ENCODE measurements at places on chromosomes 12 and 14.

- peak; percentile 51 for DNase-seq
Measured at GRCh38 chr12:19288603-19289244, 150.6 kb upstream of the AEBP2 start.

GRCh38 chr12:131100031-131100674 lies 146.4 kb downstream of the ADGRD1 start:
- DNase-seq, result no peak

- DNase-seq, result no peak
Measured at GRCh38 chr14:102951034-102951433, 28.6 kb downstream of the AMN start.

DNA sequence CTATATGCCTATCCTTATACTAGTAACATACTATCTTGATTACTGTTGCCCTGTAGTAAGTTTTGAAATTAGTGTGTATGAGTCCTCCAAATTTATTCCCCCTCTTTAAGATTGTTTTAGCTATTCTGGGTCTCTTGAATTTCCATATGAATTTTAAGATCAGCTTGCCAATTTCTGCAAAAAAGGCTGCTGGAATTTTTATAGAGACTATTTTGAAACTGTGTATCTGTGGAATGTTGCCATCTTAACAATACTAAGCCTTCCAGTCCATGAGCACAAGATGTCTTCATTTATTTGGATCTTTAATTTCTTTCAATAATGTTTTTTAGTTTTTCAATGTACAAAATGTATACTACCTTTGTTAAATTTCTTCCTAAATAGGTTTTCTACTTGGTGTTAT lies 79.8 kb upstream of the ETV6 start:
- DNase-seq, result no peak

GRCh38 chr12:29552324-29552927 lies 54.9 kb upstream of the OVCH1 start:
- peak; percentile 72 for DNase-seq

GRCh38 chr12:91105807-91106206 lies 5.5 kb downstream of the LUM start:
- DNase-seq, result no peak

- no peak for DNase-seq
Measured at GRCh38 chr12:84994426-84994825, 41.7 kb downstream of the TSPAN19 start.

- no peak for DNase-seq
Measured at GRCh38 chr12:81340910-81341309, 263.0 kb downstream of the ACSS3 start.

GRCh38 chr12:18443768-18444437 lies 182.6 kb downstream of the PIK3C2G start:
- DNase-seq, result no peak

GRCh38 chr14:101418601-101419000 lies 142.7 kb upstream of the DIO3 start:
- DNase-seq, result no peak

DNA sequence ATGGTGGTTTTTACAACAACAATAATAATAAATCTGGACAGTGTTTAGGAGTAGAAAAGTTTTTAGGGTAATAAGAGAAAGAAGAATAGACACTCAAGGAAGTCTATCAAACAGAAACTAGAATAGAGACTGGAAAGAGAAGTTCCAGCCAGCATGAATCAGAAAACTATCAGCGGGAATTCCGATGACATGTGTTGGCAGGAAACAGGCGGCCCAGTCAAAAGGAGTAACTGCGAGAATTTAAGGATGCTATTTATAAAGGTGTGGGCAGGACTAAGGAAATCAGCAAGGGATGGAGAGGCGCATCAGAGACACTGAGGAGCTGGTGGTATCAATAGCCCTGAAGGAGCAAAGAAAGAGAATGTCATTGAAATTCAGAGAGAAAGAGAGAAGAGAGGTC lies 89.9 kb downstream of the TBX5 start:
- peak; percentile 6 for DNase-seq

- DNase-seq, result no peak
Measured at GRCh38 chr14:64935508-64935907, 7.0 kb downstream of the GPX2 start.

GRCh38 chr12:64082866-64083268 lies 139.2 kb downstream of the KICS2 start:
- DNase-seq, result no peak

DNA sequence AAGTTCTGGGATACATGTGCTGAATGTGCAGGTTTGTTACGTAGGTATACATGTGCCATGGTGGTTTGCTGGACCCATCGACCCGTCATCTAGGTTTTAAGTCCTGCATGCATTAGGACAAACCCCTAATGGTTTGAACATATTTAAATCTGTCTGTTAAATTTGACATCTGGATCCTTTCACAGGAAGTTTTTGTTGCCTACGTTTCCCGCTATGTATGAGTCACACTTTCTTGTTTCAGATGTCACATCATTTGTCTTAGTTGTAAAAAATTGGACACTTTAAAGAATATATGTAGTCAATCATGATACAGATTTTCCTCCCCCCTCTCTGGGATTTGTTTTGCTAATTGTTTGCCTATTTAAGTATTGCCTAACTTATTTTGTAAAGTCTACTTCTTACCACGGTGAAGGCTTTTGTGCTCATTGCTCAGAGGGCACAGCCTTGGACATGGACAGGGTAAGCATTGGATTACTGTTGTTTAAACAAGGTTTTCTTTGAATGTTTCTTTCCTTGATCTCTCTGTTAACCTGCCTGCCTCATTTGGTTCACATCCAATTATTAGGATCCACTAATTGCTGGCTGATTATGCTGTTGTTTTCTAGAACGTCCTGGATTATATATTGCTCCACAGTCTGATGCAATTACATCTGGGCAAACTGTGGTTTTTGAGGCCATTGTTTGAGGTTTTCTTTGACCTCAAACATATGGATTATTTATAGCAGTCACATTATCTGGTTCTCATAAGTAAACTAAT lies 1441.4 kb downstream of the AACS start:
- DNase-seq, result no peak

DNA sequence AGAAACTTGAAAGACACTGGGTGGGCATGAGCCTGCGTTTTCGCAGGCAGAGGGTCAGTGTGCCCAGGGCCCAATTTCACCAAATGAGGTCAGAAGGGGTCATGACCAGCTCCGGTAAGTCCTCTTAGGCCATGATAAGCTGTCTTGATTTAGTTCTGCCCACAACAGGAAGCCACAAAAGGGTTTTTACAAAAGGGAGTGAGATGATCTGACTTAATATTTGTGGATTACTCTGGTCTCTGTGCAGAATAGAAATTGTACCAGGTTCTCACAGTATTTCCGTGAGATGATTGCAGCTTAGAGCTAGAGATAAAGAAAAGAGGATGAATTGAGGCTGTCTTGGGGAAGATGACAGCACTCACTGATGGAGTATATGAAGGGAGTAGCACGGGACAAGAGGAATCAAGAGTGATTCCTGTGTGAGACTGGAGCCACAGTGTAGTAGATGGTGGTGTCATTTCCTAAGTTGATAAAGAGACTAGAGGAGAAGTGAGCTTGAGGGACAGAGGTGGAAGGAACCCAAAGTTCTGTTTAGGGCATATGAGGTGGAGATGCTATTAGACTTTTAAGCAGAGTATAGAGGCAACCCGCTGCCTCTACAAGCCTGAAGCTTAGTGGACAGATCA lies 288.3 kb upstream of the AMIGO2 start:
- DNase-seq, result no peak

DNA sequence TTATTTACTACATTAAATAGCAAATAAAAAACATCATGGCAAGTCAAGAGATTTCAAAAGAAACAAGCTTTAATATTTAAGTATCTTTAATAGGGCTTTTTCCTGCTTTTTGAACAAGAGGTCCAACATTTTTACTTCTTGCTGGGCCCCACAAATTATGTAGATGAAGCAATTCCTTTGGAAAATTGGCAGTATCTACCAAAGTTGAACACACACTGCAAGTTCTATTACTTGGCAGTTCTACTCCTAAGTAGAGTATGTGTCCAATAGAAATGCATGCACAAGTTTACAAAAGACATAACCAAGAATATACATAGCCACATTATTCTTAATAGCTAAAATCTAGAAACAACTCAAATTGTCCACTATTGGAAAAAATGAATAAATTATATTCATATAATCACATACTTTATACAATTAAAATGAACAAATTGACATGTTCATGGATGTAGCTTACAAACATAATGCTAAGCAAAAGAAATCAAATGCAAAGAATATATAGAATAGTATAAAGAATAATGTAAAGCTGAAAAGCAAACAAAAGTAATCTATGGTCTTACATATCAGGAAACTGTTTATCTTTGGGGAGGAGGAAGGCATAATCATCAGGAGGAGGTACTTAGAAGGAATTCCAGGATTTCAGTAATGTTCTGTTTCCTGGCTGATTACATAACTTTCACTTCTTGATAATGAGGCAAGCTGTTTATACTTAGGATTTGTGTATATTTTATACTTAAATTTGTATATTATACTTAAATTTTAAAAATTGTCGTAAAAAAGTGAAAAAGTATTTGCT lies 6.5 kb upstream of the TMBIM4 start:
- DNase-seq, result peak; percentile 78

DNA sequence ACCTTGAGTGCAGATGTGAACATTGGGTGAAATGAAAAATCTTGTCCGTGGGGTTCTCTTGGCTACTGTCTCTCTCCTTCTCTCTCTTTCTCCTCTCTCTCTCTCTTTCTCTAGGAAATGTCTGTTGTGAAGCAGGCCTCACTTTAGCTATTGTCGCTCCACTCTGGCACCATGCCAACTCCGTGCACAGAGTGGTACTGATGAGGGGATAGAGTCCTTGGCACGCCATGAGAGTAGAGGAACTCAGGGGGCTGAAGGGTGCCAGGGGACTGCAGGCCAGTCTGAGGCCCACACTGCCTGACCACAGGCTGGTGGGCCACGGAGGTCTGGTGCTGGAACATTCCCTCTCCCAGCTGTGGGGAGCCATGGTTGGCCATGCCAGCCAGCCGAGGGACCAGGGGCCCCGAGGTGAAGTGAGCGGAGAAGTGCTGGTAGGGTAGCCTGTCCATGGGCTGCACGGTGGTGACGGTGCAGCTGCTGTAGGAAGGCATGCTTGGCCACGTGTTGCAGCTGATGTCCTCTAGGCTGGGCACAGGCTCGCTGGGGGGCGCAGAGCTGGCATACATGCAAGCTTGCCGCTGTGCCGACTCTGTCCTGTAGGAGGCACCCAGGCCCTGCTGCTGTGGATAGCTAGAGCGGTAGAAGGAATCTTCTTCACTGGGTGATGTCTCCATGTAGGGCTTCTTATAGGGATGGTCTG lies 50.4 kb downstream of the TBX5 start:
- no peak for DNase-seq

- no peak for DNase-seq
Measured at GRCh38 chr14:68084256-68084655, 264.7 kb downstream of the RAD51B start.
